DMS153 (cell line): ENCODE measurements at places on chromosomes 3 and 15.
A peak's percentile ranks its signal among the peaks of the same experiment; 100 is the strongest.

GRCh38 chr3:37168896-37169295, 5.5 kb downstream of the LRRFIP2 start:
- no peak for DNase-seq

DNA sequence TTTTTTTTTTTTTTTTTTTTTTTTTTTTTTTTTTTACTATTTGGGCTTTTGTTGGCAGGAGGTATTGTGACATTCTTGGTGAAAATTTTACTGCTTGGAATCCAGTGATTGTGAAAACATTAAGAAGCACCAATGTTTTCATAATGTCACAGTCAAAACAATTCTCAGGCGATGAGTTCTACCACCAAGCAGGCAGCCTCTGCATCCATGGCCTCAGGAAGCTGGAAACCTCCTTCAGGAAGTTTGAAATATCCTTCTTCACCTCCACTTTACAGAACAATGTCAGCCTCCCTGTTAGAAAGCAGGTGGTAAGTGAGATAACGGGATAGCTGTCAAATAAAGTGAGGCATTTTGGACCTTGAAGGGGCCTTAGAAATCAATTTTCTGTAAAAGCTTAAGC, 98.3 kb downstream of the MEX3B start:
- no peak for DNase-seq

GRCh38 chr15:42737529-42738328, 801 bp upstream of the CDAN1 start:
- no peak for DNase-seq

- DNase-seq, result no peak
Observed at GRCh38 chr3:150911771-150912170, 6.5 kb upstream of the MINDY4B start.

- no peak for DNase-seq
Observed at GRCh38 chr15:83970295-83970890, 265.2 kb upstream of the GOLGA6L4 start.

DNA sequence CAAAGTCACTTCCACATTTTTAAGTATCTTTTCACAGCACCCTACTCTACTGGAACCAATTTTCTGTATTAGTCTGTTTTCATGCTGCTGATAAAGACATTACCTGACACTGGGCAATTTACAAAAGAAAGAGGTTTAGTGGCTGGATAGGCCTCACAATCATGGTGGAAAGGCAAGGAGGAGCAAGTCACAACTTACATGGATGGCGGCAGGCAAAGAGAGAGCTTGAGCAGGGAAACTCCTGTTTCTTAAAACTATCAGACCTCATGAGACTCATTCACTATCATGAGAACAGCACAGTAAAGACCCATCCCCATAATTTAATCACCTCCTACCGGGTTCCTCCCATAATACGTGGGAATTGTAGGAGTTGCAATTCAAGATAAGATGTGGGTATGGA, 18.7 kb downstream of the MCCC1 start:
- DNase-seq, result no peak

GRCh38 chr3:141373768-141374526, 5.6 kb downstream of the ZBTB38 start:
- DNase-seq, result no peak

DNA sequence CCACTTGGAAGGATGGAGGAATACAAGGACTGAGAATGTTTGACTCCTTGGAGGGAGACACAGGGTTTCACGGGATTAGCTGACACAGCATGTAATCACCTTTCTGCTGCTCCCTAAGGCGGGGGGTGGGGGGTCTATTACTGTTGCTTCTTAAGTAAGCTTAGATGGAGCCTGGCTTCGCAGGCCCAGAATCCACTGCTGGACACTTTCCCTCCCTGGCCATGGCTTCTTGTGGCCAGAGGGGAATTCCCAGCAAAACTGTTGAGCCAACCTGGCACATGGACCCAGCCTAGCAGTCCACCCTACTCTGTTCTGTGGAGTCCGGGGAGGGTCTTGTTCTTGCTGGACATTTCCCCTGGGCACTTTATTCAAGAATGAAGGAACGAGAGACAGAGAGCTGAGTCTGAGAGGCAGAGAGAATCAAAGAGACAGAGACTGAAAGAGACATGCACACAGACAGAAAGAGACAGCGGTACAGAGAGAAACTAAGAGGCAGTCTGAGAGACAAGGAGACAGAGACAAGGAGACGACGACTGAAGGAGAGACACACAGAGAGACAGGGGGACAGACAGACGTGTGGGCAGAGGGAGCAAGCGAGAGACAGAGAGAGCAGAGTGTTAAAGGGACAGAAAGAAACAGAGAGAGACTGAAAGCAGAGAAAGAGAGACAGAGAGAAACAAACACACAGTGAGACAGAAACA, 55.6 kb upstream of the DLG1 start:
- no peak for DNase-seq

- no peak for DNase-seq
Observed at GRCh38 chr3:38579551-38580449, 69.7 kb downstream of the SCN5A start.

- DNase-seq, result no peak
Observed at GRCh38 chr3:112228786-112229185, 65.2 kb downstream of the SLC9C1 start.

GRCh38 chr3:52438579-52439425, 6.1 kb downstream of the SEMA3G start:
- no peak for DNase-seq

GRCh38 chr3:57709031-57709430, 16.2 kb upstream of the DENND6A start:
- DNase-seq, result no peak

- DNase-seq, result no peak
Observed at GRCh38 chr15:46934851-46935250, 782.5 kb upstream of the SEMA6D start.

DNA sequence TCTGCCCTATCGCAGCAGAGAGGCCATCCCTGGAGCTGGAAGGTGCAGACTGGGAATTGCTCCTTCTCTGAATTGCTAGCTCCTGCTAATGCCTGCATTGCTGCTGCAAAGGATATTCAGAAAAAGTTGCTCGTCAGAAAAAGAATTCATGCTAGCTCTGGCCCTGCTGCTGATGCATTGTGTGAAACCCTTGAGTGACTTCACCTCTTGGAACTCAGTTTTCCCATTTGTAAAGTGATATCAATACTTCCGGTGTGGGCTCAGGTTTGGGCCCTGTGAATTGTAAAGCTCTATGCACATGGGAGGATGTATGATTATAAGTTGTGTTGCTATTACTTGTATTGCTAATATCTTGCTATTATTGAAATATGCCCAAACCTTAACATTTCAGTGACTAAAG, 11.4 kb downstream of the SQOR start:
- no peak for DNase-seq

DNA sequence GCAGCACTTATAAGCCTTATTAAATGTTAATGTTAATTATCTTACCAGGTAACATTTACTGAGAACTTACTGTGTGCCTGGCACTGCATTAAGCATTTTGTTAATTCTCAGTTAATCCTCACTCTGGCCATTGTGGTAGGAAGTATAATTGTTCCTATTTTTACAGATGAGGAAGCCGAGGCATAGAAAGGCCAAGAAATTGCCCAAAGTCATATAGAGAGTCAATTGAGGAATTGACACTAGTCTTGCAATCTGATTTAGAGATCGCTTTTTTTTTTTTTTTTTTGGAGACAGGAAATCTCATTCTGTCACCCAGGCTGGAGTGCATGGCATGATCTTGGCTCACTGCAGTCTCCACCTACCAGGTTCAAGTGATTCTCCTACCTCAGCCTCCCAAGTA, 132.6 kb upstream of the PROK2 start:
- DNase-seq, result no peak

- DNase-seq, result no peak
Observed at GRCh38 chr15:74547616-74548015, 6.6 kb downstream of the ARID3B start.

DNA sequence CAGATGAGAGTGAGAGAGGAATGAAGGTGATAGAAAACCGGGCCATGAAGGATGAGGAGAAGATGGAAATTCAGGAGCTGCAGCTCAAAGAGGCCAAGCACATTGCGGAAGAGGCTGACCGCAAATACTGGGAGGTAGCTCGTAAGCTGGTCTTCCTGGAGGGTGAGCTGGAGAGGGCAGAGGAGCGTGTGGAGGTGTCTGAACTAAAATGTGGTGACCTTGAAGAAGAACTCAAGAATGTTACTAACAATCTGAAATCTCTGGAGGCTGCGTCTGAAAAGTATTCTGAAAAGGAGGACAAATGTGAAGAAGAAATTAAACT, 88.9 kb downstream of the EOMES start:
- DNase-seq, result no peak

- DNase-seq, result no peak
Observed at GRCh38 chr15:56496635-56497034, 31.7 kb upstream of the MNS1 start.

GRCh38 chr3:119601154-119601553, 3.5 kb downstream of the PLA1A start:
- DNase-seq, result no peak

DNA sequence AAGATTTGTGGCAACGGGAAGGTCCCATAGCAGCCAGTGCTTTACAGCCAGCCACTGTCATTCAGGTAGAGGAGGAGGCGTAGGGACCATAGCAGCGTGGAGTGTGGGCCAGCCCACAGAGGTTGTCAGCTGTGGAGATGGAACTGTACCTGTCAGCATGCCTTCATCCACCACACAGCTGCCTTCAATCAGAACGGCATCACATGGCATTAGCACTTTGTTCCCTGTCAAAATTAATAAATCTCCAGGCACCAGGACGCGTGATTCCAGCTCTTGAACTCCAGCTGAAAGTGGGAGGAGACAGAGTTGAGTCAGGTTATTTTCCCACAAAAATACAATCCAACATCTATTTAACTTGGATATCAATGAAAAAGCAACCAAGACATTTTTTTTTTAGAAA, 84.0 kb downstream of the ATP13A4 start:
- no peak for DNase-seq

DNA sequence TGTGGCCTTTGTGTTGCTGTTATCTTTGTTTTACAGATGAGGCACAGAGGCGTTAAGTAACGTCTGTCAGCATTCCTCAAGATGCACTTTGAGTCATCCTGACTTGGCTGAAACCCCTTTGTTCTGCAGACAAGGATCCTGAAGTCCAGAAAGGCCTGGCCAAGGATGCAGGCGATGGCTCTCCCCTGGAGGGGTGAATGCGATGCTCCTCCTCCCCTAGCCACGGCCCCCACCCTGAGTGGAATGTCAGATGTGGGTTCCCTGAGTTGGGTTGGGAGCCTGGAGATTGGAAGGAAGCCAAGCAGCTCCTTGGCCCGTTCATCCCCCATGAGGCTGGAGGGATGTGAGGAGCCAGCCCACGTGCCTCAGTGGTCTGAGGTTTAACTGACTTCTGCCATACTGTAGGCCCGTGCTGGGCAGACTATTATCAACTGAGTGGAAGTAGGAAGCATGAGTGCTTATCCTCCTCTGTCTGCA, 43.3 kb downstream of the POMGNT2 start:
- DNase-seq, result no peak

DNA sequence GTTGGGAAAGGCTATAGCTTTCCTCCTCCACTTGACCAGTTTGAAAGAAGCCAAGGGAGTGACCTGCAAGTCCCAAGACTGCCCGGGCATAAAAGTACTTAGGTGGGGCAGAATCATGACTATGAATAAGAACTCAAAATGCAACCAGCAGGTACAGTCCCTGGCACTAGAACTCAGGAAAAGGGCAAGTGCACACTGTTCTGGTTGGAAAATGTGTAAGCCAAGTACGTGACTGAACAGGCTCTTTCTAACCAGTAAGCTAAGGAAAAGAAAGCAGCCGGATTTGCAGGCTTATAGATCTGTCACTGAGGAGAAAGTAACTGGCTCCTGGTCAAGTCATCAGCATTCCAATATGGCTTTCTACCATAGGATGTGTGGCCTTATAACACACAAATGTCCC, 101.2 kb upstream of the SLC4A7 start:
- DNase-seq, result no peak

DNA sequence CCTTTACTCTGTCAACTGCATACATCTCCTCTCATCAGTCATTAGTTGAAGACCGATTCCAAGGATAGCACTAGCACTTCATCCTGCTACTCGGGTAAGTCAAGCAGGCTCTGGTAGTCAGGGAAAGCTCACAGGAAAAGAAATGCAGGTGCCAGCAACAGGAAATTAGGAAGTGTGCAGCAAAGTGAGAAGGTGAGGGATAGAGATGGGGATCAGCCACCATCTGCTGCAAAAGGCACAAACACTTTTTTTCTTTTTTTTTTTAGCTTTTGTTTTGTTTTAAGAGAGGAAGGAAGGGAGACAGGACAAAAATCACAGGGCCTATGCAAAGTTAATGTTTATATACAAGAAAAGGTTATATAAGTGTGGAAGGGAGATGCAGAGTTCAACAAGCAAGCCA, 9.0 kb upstream of the BTLA start:
- no peak for DNase-seq

- DNase-seq, result no peak
Observed at GRCh38 chr3:71989165-71989564, 204.2 kb upstream of the PROK2 start.

- no peak for DNase-seq
Observed at GRCh38 chr15:38554354-38554753, 10.3 kb downstream of the RASGRP1 start.

- DNase-seq, result no peak
Observed at GRCh38 chr3:124056846-124057245, 64.9 kb upstream of the ROPN1 start.

GRCh38 chr3:155392138-155392537, 98.7 kb upstream of the STRIT1 start:
- no peak for DNase-seq

DNA sequence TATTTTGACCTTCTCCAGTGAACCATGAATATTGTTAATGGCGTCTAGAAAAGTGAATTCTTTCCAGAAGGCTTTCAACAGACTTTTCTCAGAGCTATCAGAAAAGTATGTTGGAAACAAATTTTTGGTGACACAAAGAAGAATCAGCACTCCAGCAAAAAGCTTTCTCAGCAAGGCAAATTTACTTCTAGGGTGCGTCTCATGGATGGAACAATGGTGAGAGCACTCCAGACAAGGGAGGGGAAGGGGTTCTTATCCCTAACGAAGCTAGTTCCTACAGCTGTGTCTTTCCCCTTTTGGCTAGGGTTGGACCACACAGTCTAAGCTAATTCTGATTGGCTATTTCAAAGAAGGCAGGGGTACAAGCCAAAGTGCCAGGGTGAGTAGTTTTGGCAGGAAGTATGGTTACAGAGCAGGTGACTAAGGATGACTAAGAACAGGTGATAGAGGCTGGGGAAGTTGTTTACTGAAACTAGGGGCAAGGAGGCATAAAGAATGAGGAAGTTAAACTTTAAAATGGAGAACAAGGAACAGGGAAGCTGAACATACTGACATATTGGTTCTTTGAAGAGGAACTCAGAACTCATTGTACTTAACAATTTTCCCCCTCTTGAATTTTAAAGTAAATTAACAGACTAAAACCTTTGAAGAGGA, 959.8 kb downstream of the NAALADL2 start:
- peak; percentile 1 for DNase-seq

DNA sequence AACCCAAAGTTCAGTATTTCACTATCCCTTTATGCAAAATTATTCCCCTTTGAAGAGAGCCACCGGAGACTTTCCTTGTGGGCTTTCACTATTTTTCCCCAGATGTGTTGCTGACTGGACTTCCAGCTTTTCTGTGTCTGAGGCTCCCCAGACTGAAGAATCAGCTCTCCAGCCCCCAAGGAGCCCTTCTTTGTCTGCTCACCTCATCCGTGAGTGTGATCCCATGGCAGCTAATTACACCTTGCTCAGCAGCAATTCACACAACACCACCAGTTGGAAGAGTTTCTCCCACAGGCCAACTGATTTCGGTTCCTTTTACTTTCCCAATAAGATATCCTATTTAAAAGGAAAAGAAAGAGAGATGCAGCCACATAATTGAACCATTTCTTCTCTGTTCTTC, 249.5 kb upstream of the TRIM42 start:
- no peak for DNase-seq
